ENCODE measurements at places on chromosomes 11 and 22.

DNA sequence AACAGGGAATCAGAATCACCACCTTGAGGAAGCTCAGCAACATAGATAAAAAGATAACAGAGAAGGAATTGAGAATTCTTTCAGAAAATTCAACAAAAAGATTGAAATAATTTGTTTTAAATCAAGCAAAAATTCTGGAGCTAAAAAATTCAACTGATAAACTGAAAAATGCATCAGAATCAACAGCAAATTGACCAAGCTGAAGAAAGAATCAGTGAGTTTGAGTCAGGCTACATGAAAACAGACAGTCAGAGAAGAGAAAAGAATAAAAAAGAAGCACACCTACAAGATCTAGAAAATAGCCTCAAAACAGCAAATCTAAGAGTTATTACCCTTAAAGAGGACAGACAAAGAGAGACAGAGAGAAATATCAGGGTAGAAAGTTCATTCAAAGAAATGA lies 28.8 kb downstream of the BTG4 start:
- DNase-seq = no peak

- no peak for DNase-seq
Measured at GRCh38 chr11:1780700-1781592, 17.2 kb upstream of the CTSD start.

DNA sequence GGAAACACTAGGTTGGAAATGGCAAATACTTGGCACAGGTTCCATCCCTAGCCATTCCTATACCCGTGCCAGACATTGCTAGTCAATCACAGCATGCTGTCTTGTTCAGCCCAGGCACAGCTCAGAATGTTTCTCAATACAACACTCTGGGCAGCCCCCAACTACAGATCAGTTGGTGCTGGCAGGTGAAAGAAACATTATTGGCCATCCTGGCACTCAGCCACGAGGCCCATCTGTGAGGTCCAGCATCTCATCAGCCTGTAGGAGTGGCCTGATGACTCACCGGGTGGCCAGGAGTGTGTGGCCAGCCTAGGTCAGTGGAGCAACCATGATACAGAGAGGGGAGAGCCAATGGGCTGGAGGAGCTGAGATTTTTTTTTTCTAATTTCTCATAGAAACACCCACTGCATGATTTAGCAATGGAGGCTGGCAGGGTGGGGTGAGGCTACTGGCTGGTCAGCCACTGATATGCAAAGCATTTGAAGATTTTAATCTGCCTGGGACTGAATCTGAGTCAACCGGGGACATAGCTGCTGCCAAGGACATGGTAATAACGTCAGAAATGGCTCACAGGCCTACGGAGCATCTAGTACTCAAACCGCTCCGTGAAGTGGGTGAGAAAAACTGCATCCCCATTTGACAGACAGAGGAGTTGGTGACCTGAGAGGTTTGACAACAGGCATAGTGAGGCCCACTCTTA lies 5.4 kb downstream of the MYO18B start:
- no peak for DNase-seq

DNA sequence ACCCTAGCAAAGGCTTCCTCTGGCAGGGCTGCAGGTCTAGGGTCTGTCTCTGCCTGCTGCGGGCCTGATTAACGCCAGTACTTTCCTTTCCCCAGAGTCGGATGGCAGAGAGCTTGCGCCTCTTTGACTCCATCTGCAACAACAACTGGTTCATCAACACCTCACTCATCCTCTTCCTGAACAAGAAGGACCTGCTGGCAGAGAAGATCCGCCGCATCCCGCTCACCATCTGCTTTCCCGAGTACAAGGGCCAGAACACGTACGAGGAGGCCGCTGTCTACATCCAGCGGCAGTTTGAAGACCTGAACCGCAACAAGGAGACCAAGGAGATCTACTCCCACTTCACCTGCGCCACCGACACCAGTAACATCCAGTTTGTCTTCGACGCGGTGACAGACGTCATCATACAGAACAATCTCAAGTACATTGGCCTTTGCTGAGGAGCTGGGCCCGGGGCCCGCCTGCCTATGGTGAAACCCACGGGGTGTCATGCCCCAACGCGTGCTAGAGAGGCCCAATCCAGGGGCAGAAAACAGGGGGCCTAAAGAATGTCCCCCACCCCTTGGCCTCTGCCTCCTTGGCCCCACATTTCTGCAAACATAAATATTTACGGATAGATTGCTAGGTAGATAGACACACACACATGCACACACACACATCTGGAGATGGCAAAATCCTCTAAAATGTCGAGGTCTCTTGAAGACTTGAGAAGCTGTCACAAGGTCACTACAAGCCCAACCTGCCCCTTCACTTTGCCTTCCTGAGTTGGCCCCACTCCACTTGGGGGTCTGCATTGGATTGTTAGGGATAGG lies 18.6 kb downstream of the RSPH14 start:
- no peak for DNase-seq

- DNase-seq = no peak
Measured at GRCh38 chr11:69707176-69707575, 3.4 kb upstream of the FGF19 start.

- DNase-seq = no peak
Measured at GRCh38 chr11:30342736-30343166, 19.8 kb downstream of the ARL14EP start.

Measured in neuronal stem cell (in vitro differentiated cells).